ENCODE measurements at places on chromosomes 5 and 9.

DNA sequence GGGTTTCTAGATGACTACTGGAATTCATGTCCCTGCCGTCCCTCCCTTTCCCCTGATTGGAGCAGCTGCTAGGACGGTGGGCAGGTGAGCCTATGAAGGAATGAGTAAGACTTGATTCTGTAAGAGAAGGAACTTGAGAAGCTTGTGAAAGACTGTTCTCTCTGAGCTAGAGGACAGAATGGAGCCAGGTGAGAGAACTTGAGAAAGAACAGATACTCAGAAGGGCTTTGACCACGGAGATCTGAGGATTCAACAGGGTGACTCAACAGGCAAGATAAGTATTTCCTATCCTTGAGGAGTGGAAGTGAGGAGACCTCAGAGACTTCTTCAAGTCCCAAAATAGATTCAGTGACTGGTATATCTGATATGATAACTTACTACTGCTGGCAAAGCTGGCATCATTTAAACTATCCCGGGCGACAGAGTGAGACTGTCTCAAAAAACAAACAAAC lies 41.9 kb downstream of the HSDL2 start:
- DNase-seq: no peak

DNA sequence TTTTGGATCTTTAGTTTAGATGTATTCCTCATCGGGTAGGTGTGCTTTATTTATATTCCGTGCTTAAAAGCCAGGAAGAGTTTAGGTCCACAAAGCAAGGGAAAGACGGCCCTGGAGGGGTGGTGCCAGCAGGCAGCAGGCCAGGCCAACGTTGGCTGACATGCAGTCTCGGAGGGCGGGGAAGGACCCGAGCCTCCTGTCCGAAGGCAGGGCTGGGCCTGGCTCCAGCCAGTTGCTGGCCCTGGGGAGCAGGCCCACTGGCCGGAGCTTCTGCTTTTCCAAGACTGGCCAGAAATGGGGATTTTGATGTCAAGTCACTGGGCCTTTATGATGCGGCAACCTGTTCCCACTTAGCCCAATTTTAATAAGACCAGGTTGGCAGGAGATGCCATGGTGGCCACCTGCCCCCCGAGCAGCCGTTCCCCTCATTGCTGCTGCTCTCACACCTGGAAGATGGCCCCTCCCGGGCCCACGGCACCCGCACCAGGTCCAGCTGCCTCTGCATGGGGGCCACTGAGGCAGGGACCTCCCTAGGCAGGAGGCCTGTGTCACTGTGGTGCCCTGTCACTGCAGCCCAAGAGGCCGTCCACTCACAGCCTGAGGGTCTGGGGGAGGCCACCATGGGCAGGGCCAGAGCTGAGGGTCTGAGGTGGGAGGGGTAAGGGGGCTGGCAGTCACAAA lies 23.2 kb downstream of the LPCAT1 start:
- DNase-seq: no peak

- DNase-seq: no peak
These were observed 77.1 kb downstream of the MRPS27 start for GRCh38 chr5:72242796-72243475.

DNA sequence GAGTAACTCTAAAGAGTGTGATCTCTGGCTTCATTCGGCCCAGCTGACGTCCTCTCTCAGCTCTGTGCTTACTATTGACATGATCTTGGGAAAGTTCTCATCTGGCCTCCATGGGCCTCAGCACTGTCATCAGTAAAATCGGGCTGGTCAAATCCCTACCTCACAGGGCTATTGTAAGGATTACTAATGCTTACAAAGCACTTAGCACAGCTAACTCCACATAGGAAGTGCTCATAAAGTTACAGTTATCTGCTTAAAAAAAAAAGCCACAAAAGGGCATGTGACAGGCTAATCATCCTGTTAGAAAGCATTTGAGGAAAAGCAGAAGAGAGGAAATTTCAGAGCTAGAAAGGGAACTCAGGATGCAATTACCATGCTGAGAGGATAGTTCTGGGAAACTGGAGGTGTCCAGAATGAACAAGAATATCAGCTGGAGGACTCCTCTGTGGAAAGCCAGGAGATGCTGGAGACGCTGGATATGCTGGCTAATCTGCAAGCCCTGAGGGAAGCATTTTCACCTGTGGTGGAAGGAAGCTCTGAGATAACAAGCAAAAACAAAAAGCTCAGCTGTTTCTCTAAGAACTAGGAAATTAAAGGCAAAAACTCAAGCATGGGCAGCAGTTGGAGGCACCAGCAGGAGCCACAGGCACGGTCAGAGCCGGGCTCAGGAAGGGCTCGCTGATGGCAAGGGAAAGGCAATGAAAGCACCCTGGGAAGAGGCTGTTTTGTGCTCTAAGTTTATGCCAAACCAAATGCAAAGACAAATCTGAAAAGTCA lies 4.4 kb upstream of the BHMT start:
- DNase-seq: no peak

- peak; percentile 25 for DNase-seq
These were observed 153.2 kb upstream of the C9orf72 start for GRCh38 chr9:27726244-27727081.

DNA sequence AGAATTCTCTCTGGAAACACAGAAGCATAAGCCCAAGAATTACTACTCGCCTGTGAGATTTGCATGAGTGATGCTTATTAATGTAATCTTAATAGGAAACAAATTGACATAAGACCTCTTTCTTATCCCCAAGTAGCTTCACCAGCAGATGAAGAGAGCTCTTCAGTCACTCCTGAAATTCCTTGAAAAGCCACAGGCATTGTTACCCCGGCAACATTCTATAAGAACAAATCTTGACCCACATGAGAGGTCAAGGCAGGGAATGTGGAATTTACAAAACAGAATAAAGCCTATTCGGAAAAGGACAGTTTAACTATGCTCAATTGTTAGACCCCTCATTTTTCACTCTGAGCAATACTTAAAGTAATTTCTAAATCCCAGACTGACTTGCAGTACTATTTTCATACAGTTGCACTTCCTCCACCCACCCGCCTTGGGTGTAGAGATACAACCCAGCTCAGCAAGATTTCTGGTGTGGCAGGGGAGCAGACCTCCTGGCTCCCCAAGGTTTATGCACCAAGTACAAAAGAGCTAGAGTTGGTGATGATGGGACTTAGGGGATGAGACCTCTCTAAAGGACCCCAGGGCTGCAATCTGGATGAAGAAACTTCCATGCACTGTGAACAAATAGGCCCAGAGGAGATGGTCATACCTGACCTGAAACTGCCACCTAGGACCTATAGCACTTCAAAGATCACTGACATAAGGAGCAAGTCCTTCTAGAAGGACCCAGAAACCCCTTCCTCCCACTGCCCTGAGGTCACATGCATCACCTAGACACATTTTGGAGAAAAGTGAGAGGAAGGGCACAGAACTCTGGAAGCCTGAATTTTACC lies 242.1 kb downstream of the ZNF608 start:
- no peak for DNase-seq

DNA sequence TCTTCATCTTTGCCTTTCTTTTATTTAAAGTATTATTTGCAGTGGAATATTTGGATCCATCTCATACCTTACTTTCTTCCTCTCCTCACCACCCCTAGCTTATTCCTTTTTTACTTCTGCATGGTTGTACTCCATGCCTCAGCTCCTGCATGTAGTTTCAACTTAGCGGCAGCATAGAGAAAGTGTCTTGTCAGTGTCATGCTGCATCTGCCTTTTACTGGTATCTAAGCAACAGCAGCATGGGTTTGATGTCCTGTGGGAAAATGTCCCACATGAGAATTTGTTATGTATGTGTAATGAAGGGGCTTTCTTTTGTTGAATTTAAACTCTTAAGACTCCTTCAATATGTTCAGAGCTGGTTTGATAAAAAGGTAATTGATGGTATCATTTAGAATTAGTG lies 20.6 kb downstream of the TCERG1 start:
- DNase-seq: no peak

DNA sequence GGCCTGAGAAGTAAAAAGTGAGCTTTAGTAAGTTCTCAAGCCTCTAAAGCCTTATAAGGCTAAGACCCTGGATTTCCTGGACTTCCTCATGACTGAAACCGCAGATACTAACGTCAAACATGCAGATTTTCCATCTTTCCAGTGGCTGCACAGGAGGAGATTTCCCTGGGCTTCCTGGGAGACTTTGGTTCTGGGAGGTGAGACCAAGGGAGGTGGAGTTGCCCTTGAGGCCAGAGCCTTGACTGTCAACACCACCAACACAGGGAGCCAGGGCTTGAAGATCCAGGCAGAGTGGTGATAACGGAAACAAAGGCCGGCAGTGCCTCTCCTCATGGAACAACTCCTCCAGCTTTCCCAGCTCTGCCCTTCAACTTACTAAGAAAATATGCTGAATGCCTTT lies 144.7 kb upstream of the LRRTM2 start:
- no peak for DNase-seq

GRCh38 chr5:143428155-143428554 lies 24.7 kb upstream of the NR3C1 start:
- DNase-seq: no peak

DNA sequence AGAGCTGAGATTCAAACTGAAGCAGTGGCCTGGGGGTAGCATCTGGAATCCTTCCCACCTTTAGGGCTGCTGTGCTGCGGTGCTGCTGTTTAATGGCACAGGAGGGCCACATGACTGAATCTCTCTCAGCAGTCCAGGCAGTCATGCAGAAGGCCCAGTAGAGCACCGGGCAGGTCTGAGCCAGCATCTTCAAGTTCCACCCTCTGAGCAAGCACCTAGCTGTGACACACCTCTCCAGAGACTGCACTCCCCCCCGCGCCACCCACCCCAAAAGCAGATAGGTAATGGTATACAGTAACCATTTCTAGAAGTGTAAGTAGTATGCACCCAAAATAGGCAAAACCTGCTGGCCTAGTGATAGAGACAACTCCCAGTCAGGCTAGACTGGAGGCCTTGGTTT lies 8.2 kb downstream of the IL4 start:
- no peak for DNase-seq

GRCh38 chr9:35981699-35982098 lies 23.7 kb upstream of the OR2S2 start:
- DNase-seq: no peak

All from activated naive CD4-positive, alpha-beta T cell treated with Interleukin-2 at 50 U/mL for 16 hours (primary cell).